NCI-H1092 (cell line): ENCODE measurements at places on chromosomes 4 and X.

DNA sequence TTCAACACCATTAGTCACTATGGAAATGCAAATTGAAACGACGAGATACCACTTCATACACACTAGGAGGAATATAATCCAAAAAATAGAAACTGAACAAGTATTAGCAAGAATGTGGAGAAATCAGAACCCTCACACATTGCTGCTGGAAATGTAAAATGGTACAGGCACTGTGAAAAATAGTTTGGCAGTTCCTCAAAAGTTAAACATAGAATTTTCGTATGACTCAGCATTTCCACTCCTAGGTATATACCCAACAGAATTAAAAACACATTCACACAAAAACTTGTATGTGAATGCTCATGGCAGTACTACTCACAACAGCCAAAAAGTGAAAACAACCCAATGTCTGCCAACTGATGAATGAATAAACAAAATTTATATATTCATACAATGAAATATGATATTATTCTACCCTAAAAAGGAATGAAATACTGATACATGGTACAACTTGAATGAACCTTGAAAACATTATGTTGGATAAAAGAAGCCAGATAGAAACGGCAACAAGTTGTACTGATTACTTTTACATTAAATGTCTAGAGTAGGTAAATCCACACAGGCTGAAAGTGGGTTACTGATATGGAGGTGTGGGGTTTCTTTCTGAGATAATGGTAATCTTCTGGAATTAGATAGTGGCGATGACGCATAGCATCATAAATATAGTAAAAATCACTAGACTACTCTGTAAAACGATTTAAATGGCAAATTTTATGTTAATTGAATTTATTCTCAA, 22.3 kb downstream of the TEC start:
- DNase-seq, result no peak

- DNase-seq, result no peak
These were observed 63.7 kb downstream of the TMEM164 start for GRCh38 chrX:110066488-110067225.

- DNase-seq, result no peak
These were observed 179.3 kb downstream of the IL15 start for GRCh38 chr4:141815646-141816045.

DNA sequence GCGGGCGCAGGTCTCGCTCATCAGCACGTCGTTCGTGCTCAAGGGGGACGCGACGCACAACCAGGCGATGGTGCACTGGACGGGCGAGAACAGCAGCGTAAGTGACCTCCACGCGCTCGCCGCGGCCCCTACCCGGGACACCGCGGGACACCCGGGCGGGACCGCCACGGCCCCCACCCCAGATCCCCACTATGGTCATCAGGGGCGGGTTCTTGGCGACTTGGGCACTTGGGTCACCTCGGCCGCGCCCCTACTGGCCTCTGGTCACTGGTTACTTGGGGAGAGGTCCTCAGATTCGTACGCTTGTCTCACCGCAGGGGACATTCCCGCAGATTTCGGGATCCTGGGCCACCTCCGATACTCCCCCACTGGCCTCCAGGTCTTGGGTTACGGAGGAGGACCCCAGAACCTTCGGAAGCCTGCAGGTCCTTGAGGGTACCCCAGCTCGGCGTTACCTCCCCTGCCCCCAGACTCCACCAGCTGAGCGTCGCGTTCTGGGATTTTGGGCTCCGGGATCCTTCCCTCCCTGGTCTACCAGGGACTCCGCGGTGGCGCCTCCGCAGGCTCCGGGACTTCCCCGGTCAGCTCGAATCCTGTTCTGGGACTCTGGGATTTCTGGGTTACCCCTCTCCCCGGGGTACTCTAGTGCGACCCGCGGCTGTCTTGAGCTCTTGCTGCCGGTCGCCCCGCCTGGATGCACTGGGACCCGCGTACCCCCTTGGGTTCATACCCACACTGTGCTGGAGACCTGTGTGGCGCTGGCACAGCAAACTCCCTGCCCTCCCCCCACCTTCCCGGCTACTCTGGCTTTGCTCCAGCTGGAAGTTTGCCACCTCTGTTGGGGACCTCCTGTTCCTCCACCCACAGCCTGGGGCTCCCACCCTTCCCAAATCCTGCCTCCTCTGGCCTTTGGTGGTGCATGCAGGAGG, 956 bp downstream of the SORCS2 start:
- peak; percentile 18 for DNase-seq

DNA sequence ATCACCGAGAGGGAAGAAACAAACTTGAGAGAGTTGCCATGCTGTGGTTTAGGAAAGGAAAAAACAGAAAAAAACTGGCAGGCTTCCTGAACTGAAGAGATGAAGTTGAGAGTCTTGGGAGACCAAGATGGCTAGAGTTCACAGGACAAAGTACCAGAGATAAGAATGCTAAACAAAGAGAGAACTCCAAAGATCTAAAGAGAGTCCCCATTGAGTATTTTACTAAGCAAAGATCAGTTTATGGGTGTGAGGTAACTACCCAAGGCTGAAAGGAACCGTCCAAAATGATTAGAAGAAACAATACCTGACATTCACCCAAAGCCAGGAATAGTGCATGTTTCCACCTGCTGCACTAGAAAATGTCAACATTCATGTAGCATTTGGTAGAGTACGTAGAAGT, 21.8 kb upstream of the COX7B2 start:
- DNase-seq, result no peak

DNA sequence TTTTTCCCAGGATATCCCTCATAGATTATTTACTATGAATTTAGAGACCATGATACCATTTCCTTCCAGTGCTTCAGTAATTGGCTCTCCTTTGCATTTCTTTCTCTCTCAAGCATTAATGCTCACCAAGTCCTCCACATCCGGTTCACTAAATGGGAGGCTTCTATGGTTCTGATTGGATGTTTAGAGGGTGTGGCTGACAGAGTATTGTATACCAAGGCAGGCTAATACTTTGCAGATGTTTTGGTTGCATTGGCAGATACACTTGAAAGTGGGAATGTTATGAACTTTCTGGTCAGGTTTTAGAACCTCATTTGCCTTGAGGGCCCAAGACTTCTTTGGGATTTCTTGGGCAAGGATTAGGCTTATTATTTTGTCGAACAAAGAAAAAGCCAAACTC, 24.2 kb downstream of the CBLL2 start:
- no peak for DNase-seq

DNA sequence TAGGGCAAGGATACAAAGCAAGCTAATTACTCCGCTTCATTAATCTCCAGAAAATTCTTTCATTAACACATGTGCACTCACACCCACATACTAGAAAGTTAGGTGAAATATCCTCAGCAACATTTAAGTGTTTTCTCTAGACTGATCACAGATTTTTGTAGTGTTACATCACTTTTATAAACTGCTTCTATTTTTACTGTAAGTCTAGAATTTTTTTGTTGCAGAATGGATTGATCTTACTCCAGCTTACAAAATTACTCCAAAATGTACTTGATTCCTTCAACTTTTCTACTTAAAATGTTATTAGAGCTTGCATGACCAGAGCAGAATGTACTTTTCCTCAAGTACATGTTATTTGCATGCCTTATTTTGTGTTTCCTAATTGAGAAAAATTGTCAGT, 2325.2 kb downstream of the PCDH7 start:
- DNase-seq, result no peak

DNA sequence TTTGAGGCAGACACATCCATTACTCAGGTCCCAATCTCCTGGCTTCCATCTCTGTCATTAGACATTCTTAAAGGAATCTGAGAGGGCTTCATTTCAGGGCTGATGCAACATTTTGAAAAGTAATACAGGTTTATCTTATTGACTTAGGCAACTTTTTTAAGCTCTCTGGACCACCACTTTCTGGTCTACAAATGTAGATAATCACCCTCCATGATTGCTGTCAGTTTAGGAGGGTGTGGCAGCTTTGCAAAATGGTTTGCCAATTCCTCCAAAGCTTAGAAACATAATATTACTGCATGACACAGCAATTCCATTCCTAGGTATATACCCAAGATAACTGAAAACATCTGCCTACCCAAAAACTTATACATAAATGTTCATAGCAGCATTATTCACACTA, 77.6 kb downstream of the ARHGAP6 start:
- no peak for DNase-seq

DNA sequence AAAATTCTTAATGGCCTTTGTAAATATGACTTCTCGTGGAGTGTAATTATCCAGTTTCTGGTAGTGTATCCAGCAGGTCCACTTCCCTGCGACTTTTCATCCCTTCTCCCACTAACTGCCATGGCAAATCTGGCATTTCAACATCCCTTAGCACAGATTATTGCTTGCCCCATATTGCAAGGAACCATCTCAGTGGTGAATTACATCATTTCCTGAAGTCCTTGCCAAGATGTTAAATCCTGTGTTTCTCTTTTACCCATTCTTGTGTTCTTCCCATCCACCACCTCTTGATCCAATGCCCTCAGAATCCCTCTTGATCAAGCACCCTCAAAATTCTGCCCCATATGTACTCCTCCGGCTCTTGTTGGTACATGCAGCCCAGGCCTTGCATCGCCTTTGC, 88.1 kb upstream of the ZNF81 start:
- DNase-seq, result no peak

GRCh38 chr4:105282489-105282888, 135.8 kb downstream of the TET2 start:
- DNase-seq, result no peak

DNA sequence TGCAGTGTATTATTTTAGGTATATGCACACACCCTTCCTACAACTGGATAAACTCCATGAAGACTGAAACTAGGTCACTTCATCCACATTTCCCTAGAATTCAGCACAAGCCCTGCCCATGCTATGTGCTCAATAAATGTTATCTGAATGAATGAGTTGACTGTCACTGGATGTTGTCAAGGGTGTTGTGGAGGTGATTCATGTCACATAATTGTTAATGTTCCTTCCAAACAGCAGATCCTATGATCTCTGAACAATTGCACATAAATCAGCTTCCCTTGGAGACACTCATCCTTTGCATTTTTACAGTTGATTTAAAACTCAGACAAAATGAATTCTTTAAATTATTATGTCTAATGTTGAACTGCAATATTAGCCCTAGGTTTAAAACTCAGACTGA, 154.7 kb downstream of the TSPAN5 start:
- no peak for DNase-seq

DNA sequence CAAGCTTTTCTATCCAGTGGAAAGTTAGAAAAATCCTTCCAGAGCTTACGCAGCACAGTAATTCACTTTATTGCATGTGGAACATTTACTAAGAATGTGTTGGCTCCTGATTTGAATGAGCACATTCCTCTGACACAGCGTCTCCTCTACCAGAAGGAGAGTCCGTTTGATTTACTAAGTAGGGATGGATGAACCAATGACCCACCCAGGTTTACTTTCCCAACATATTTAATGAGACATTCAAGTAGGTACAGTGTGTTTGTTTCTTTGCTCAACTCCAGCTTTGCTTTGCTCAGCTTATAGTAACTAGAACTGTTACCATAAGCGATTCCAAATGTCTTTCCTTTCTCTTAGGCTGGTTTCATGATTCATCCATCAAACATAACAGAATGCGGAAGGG, 161.7 kb downstream of the SMARCA1 start:
- DNase-seq, result no peak
